ENCODE measurements at places on chromosomes 3 and 15.

GRCh38 chr3:30183421-30183820, 423.0 kb upstream of the TGFBR2 start:
- DNase-seq: no peak

- DNase-seq: no peak
These were observed at the start of gene CP for GRCh38 chr3:149221783-149222517. Gene CP (minus strand): TSS chr3:149221829. CDS start chr3:149221792, 37 bp downstream.

GRCh38 chr15:38195191-38195901, 57.3 kb upstream of the SPRED1 start:
- DNase-seq: no peak

DNA sequence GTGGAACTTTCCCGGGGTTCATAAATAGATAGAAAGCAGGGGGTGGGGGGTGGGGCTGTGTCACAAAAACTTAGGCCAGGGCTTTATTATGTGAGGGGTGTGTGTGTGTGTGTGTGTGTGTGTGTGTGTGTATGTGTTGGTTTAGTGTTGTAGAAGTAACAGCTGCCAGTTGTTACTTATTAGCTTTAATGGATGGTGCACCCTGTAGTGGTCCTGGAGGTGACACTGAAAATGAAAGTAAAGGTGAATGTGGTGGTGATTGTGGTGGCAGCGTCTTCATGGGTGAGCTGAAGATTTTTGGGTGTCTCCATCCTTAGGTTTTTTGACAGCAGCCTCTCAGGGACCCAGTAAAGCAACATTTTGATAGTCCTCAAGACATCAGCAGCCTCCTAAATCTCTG, 449.9 kb downstream of the PDCD6IP start:
- DNase-seq: no peak

GRCh38 chr3:188944108-188944507, 227.7 kb upstream of the TPRG1 start:
- no peak for DNase-seq

GRCh38 chr3:46285931-46286619, 43.8 kb downstream of the CCR3 start:
- no peak for DNase-seq

GRCh38 chr3:106206146-106206545, 337.3 kb upstream of the CBLB start:
- peak; percentile 37 for DNase-seq

DNA sequence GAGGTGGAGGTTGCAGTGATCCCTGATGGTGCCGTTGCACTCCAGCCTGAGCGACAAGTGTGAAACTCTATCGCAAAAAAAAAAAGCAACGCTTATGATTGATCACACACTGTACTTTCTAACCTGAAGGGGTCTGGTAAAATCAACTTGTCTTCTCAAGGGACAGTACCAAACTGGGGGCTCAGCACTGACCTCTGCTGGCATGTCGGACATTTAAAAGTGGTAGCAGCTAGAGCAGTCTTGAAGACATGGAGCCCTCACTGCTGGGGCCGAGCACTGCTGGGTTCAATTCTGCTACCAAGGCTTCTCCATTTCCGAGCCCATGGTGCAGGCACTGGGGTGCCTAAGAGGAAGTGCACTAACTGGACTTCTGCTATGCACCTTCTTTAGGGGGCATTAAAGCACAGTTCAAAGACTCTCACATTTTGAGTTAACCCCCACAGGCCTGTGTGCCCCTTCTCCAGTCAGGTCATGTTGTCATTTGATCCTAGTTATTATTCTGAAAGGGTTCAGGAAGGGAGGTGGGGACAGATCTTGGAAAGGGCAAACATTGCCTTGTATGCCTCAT, 26.4 kb upstream of the LAMP3 start:
- DNase-seq: peak; percentile 31

DNA sequence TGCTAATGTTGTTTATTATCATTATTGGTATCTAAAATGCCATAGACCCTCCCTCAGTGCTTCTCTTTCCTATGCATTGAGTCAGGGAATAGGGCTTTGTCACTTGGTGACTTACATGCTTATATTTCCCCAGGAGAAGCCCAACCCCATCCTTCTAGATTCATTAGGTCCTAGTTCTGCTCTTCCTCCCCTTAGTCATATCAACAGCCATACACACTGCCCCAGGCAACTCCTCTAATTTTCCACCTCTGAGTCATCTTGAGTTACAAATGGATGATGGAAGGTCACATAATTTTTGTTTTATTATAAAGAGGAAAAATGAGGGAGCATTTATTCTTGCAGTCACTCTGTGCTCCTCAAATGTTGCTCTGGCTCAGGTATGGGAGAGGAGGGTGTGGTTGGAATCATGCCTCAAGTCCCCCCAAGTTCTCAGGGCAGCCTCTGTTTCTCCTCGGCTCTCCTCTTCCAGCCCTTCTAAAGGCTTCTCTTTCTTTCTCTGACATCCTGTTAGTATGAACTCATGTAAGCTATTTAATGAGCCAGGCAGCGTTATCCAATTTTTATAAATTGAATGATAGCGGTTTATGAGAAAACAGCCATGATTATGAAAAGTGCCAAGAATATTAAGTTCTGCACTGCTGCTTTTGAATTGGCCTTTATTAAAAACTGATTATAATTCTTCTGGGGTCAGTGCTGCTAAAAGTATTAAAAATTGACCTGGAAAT, 45.6 kb upstream of the FSTL1 start:
- peak; percentile 96 for DNase-seq

- no peak for DNase-seq
These were observed 235.7 kb upstream of the KCNMB2 start for GRCh38 chr3:178300441-178300959.

GRCh38 chr15:66707310-66708082, 5.5 kb downstream of the SMAD6 start:
- DNase-seq: peak; percentile 42

GRCh38 chr3:8768364-8769087, 887 bp downstream of the OXTR start:
- DNase-seq: peak; percentile 50

- DNase-seq: no peak
These were observed 911.4 kb downstream of the EPHA3 start for GRCh38 chr3:90018779-90019178.

DNA sequence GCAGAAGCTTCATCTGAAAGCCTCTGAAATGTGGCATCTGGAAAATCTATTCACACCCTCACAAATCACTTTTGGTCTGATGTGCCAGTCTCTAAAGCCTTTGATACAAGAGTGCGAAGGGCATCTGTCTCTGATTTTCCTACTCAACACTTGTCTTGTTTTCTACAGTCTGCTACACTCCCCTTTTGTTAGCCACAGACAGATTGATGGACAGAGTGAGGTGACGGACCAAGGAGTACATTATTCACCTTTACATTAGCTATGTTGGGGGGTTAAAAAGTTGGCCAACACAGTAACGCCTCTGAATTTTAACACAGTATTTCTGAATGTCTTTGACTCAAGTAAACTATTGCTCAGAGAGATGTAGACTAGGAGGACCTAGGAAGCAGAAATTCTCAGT, 63.1 kb downstream of the TNIK start:
- no peak for DNase-seq

DNA sequence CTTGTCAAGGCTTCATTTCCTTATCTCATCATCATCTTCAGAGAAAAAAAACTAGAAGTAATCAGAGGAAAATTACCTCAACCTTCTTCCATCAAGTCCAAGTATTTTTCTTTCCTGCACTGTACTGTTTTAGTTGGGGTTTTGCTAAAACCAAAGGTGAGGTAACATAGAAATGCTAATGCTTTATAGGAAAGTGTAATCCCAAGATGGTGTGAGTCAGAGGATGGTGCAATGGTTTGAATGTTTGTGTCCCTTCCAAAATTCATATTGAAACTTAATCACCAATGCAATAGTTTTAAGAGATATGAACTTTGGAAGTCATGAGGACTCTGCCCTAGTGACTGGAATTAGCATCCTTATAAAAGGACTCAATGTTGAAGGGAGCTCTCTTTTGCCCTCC, 79.5 kb downstream of the KBTBD8 start:
- no peak for DNase-seq

- DNase-seq: no peak
These were observed 222.7 kb downstream of the TP63 start for GRCh38 chr3:189853906-189854305.

GRCh38 chr3:163185721-163186350, 1689.2 kb downstream of the OTOL1 start:
- DNase-seq: no peak

- peak; percentile 97 for DNase-seq
These were observed 52.2 kb downstream of the TP53BP1 start for GRCh38 chr15:43440721-43441281.

DNA sequence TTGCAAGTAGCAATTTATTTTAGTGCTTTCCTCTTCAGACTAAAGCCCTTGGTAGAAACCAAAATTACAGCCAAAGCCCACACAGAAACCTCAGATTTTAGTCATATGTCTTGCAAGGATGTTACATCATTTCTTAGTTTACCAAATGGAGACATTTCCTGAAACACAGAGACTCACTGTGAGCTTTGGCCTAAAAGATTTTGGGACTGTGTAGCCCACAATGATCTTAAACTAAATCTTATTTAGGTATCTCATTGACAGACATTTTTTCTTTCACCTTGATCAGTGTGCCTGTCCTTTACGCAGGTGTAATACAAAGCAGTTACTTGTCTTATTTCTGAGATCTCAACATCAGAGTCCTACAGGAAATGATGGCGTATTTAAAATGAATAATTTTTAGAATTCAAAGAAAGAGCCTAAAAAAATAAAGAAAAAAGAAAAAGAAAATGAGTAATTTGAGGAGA, 27.8 kb upstream of the AP4E1 start:
- peak; percentile 72 for DNase-seq

DNA sequence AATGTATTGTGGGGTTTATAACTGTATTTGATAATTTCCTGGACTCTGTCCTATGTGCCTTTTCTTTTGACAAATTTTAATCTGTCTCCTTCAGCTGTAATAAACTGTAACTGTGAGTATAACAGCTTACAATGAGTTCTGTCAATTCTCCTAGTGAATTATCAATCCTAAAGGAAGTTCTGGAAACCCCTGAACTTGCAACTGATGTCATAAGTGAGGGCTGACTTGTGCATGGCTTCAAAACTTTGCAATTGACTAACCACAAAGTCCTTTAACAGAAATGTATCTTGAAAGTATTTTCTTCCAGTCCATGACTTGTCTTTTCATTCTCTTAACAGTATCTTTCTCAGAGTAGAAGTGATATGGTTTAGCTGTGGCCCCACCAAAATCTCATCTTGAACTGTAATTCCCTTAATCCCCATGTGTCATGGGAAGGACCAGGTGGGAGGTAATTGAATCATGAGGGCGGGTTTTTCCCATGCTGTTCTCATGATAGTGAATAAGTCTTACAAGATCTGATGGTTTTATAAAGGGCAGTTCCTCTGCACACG, 108.3 kb downstream of the TFDP2 start:
- DNase-seq: no peak

DNA sequence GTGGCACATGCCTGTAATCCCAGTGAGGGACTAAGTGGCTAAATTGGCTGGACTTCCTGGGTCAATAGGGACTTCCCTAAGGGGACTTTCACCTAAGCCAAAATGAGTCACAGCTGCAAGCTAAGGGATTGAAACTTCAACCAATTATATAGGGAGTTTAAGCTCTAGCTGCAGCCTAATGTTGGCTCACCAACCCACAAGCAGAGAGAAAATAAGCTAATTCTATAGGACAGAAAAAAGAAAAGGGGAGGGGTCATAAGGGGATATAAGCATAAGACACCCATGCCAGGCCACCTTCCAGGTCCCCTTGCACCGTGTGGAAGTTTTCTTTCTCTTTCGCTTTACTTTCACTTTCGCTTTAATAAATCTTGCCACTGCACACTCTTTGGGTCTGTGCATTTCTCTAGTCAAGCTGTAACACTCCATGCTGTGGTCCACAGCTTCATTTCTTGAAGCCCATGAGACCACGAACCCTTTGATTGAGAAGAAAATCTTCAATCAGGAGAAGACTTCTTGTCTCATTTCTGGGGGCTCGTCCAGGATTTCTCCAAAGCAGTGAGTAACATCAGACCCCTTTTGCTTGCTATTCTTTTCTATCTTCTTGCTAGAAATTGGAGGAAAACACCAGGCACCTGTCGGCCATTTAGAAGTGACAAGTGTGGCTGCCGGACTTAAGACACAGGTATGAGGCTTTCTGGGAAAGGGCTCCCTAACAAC, 192.3 kb downstream of the IGSF11 start:
- peak; percentile 6 for DNase-seq

GRCh38 chr15:27973886-27974285, 125.2 kb downstream of the OCA2 start:
- no peak for DNase-seq

- peak; percentile 24 for DNase-seq
These were observed 33.9 kb upstream of the MEX3B start for GRCh38 chr15:82079736-82080135.

- no peak for DNase-seq
These were observed 55.8 kb downstream of the TMED3 start for GRCh38 chr15:79366691-79367090.

GRCh38 chr3:80213086-80213485, 445.3 kb upstream of the ROBO1 start:
- no peak for DNase-seq

DNA sequence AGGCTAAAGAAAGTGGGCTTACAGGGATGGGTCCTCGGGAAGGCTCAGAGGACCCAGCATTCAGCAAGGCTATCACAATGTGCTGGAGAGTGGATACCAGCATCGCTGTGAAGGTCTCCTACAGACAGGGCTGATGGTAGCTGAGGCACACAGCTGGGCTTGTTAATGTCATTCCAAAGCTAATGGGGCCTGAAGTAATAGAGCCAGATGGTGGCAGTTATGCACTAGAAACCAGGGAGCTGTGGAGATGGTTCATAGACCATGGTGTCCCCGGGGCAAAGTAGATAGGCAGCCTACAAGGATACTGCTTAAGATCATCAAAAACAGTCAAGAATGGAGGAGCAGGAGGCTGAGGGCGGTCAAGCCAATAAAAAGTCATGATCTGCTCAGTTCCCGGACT, 24.8 kb upstream of the BOC start:
- no peak for DNase-seq

GRCh38 chr3:32140943-32141342, 34.5 kb downstream of the GPD1L start:
- DNase-seq: no peak

GRCh38 chr3:150227839-150228238, 180.3 kb upstream of the TSC22D2 start:
- DNase-seq: peak; percentile 80

- no peak for DNase-seq
These were observed 2.6 kb upstream of the DAPK2 start for GRCh38 chr15:64048781-64049460.

- DNase-seq: no peak
These were observed 101.0 kb upstream of the RAD18 start for GRCh38 chr3:9064251-9064650.

GRCh38 chr3:154285221-154285620, 39.1 kb downstream of the DHX36 start:
- DNase-seq: no peak

- DNase-seq: no peak
These were observed 8.2 kb downstream of the ZIC4 start for GRCh38 chr3:147397875-147398812.

DNA sequence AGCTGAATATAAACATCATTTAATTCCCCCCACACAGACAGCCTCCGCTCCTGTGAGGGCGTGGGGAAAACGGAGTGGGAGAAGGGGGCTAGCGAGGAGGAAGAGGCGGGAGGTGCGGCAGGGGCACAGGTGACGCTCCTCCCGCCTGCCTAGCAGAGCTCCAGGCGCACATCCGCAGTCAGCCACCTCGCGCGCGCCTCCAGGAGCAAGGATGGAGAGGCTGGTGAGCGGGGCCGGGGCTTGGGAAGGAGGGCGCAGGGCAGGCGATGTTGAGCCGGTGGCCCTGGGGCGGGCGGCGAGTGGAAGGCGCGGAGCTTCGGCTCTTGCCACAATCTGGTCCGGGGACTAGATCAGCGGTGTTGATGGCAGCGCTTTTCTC, at the start of gene CD200:
CD200 (plus strand) TSS at position 155 of the 379 bp plus-strand sequence; CDS start at position 212, 57 bp downstream.
- peak; percentile 43 for DNase-seq

GRCh38 chr3:130926504-130926903, 32.6 kb downstream of the ATP2C1 start:
- DNase-seq: no peak

All from EL (cell line).